ENCODE measurements at places on chromosomes 13 and 19.
A peak's percentile ranks its signal among the peaks of the same experiment; 100 is the strongest.

DNA sequence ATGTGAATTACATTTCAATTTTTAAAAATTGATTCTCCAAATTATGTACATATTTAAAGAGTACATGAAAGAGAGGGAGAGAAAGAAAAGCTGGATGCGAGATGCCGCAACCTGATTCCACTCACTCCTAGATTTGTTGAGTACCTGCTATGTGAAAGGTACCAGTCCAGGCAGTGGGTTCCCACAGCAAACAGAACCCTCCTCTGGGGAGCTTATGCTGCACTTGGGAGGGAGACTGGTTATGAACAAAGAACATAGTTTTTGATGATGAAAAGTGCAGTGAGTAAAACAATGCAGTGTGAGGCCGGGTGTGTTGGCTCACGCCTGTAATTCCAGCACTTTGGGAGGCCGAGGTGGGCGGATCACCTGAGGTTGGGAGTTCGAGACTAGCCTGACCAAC is 43.4 kb downstream of the ACTN4 start:
- no peak for DNase-seq

DNA sequence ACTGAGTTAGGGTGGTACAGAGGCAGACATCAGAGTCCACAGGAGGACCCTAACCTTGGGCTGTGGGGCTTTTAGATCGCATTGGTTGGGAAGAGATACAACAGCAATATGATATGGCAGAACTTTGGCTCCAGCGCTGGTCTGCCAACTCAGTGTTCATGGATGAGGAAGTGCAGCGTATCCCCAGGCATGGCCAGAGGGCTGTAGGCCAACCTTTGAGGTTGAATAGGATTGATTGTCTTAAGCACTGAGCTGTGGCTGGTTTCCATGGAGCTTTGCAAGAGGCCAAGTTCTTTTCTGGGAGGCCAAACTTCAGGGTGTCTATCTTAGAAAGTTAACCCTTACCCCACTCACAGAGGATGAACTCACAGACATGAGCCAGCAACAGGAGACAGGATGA is 144.1 kb upstream of the TMTC4 start:
- DNase-seq: no peak

- no peak for DNase-seq
These were observed 45.4 kb downstream of the CHST8 start for GRCh38 chr19:33667141-33667650.

GRCh38 chr19:33428627-33429125 is 55.2 kb downstream of the CEBPG start:
- no peak for DNase-seq

DNA sequence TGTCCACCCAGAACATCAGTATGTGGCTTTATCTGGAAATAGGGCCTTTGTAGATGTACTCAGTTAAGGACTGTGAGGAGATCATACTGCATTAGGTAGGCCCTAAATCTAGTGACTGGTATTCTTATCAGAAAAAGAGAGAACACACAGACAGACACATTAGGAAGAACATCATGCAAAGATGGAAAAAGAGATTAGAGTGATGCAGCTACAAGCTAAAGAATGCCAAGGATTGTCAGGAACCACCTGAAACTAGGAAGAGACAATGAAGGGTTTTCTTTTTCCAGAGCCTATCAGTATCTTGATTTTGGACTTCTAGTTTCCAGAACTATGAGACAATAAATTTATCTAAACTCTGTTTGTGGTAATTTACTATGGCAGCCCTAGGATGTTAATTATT is 15.0 kb upstream of the DZIP1 start:
- no peak for DNase-seq

DNA sequence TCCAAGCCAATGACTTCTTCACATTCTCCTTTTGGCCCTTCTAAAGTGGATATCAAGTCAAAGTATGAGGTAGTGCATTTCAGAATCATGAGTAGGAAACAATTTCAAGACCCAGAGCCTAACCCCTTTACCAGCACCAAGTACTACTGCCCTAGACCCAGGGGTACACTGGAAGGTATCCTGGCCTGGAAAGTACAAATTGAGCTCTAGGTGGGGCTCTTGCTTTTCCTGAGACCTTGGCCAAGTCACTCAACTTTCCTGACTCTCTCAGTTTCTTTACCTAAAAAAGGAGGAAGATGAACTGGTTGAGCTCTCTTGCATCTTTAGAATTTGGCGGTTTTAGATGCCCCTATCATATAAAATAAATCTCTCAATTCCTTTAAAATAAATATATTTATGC is 204.7 kb downstream of the FGF14 start:
- DNase-seq: no peak

GRCh38 chr19:40221858-40222619 is 3.9 kb upstream of the TTC9B start:
- DNase-seq: peak; percentile 91

- DNase-seq: no peak
These were observed 16.2 kb downstream of the UNC13A start for GRCh38 chr19:17671906-17672305.

DNA sequence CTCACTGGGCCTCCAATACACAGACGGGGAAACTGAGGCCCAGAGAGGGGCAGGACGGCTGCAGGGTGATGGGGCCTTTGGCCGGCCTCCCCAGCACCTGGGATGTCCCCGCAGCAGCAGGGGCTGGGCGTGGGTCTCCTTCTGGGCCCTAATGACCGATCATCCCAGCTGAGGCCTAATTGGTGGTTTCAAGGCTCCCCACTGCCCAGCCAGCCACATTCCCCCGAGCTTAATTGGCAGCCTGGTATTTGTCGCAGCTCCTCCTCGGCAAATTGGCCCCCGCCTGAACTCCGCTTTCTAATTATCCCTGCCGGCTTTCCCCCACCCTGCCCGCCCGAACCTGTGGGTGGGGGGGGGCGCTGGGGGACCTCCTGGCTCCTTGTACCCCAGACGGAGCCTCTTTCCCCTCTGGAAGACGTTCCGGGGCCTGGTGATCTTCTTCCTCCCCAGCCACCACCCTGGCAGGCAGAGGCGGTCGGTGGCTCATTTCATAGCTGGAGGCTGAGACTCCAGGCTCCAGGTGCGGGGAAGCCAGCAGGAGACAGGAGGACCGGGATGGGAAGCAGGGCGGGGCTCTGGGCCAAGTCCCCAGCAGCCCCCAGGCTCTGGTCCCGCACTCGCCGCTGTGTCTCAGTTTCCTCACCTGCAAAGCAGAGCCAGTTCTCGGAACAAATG is 27.2 kb upstream of the WDR18 start:
- DNase-seq: no peak

- no peak for DNase-seq
These were observed 59.9 kb upstream of the USE1 start for GRCh38 chr19:17155251-17155650.

DNA sequence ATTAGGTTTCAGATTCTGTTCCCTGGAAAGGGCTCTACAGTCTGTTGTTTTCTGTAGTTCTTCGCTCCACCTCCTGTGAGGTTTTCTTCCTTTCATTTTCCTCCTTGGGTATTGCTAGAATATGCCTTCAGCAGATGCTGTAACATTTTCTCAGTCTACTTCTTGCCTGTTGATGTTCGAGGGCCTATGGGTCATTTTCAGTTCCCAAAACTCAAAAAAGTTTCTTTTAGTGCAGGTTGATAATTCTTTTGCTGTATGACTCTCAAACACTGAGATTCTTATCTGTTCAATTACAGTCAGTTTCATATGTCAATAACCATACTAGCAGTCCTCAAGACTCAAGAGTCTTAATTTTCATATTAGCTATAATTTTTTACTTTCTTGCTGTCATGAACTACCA is 268.3 kb downstream of the RFC3 start:
- peak; percentile 10 for DNase-seq

GRCh38 chr13:45827318-45827717 is 24.2 kb downstream of the SIAH3 start:
- no peak for DNase-seq

GRCh38 chr13:59094181-59094580 is 1069.5 kb downstream of the DIAPH3 start:
- no peak for DNase-seq

DNA sequence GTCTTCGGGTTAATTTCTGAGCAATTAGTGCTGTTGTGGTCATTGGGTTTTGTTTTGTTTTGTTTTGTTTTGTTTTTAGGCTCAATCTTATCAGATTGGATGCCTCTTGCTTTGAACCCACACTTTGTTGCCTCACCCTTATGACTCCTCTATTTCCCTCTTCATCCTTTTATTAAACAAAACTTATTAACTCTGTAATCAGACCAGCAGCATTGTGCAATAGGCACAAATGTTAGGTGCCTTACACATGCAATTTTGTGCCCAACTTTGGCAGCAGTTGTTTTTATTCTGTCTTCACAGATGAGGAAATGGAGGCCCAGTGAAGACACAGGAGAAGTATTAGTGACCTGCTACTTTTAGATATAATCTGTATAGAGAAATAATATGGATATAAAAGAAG is 377.7 kb downstream of the KCNRG start:
- DNase-seq: no peak

DNA sequence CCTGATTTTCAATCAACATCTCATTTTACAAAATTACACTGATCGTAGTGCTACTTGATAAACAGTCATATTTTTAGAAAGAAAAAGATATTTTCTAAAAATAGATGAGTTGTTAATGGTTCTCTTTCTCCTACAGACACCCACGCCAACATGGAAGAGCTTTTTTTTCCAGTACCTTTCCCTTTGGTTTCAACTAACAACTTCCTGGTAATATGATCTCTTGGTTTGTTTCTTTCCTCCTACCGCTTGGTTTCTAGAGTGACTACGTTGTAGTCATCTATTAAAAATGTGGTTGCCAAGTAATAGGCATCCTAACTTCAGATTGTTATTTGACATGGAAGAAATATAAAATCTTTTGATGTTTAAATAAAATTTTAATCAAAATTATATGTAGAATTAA is 189.0 kb downstream of the LACC1 start:
- no peak for DNase-seq

GRCh38 chr13:47455626-47456025 is 545.4 kb downstream of the SUCLA2 start:
- no peak for DNase-seq

DNA sequence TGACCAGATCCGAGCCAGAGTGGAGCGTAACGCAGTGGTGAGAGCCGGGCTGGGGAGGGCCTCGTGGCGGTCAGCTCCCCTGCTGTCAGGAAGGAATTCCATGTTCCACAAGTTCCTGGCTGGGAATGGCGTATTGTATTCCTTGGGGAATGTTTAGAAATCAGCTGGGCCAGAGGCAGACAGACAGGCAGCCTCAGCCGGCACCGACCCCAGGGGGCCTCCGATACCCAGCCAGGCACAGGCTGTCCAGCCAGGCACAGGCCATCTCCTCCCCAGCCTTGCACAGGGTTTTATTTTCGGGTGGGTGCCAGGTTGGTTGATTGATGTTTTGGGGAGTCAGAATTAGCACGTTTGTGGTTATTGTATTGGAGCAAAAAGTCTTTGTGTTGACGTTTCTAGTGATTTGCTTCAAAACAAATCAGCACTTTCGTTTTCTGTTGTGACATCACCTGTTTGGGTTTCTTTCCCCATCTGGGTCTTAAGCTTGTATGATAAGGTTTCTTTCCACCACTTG is 126.6 kb upstream of the MCF2L start:
- peak; percentile 53 for DNase-seq
